ENCODE measurements at places on chromosomes 12 and 14. TPM values are rescaled to one million over a fixed set of nuclear protein-coding genes. Genes with fewer than 3 reads are reported as not detected.
A peak's percentile ranks its signal among the peaks of the same experiment; 100 is the strongest.

DNA sequence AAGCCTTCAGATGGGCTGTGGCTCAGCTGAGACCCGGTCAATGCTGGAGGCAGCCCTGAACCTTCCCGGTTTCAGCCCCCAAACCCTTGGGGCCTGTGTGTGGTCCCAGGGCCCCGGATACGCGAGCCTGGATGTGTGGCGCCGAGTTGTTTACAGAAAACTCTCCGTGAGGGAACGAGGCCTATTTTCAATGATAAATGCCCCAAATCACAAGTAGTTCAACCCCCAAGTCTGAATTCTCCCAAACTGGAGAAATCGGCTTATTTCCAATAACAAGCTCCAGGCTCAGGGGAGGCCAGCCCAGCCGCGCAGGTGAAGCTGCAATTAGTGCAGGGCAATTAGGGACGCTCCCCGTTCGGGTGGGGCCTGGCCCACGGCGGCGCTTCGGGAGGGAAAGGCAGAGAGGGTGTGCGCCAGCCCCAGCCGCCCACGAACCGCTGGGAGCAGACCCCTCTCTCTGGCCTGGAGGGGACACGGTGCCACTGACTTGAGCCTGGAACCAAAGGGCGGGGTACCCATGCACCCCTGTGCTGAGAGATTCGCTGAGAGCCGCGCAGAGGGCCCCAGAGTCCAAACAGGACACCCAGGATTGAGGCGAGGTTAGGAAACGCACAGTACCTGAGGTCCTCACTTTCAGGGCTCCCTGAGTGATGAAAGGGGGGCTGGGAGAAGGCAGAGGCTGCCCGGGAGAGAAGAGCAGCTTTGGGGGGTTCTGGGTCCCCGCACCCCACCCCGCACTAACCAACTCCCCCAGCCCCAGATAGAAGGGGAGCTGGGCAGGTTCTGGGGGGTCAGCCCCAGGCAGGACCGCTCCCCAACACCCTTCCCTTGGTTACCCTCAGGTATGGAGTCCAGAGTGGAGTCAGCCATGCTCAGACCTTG lies 14.2 kb upstream of the ANKRD9 start:
- H3K4me3 ChIP-seq: no peak overlapping the region
- no peaks in the 10 kb centered on the region for H3K36me3 ChIP-seq
- DNase-seq: no peak
- peaks cover 6% of the 10 kb centered on the region for H3K4me1 ChIP-seq
- no peaks in the 10 kb centered on the region for H3K27me3 ChIP-seq

The TOMM20L gene
- not detected for total RNA-seq

The SLC10A1 gene
- not detected for total RNA-seq

DNA sequence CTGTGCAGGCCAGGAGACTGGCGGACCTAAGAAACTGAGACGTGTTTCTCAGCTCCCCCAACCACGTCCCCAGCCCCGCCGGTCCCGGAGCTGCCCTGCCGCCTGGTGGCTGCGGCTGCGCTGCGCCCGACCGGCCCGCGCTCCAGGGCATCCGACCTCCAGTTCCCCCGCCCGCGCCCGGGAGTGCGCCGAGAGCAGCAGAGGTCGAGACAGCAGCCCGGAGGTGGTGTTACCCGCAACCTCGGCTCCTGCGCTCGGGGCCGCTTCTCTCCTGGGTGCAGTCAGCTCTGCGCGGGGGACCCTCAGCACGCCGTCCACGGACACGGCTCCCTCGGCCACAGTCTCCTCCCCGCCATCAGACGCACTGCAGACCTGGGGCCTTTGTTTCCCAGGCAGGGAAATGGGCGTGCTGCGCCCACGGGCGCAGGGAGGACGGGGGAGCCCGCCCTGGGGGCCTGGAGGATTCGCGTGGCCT lies 21.6 kb upstream of the GPR132 start:
- peaks cover 18% of the 10 kb centered on the region for H3K4me1 ChIP-seq
- H3K36me3 ChIP-seq: no peaks in the 10 kb centered on the region
- peak overlapping the region; percentile 48 for H3K4me3 ChIP-seq
- DNase-seq: peak; percentile 71

DNA sequence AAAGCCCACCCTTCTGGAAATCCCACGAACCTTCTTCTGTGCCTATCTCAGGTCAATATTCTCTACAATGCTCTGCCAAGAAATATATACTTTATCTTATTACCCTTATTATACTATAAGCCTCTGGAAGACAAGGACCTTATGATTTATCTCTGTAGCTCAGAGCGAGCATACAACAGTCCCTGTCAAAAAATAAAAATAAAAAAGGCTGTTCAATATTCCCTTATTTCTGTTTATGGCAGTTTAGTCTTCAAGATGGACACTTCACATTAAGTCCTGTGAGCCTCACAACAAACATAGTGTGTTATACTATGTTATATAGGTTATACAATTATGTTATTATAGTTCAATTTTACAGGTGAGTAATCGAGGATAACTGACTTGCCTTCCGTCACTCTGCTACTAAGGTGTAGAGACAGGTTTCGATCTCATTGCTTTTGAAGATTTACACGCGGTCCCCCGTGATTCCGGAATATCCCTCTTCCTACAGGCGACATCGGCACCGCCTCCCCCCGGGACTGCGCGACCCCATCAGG lies 562 bp downstream of the EAPP start:
- no peaks in the 10 kb centered on the region for H3K27me3 ChIP-seq
- peak overlapping the region; percentile 80 for H3K4me3 ChIP-seq
- no peak for DNase-seq
- H3K36me3 ChIP-seq: peaks cover 8% of the 10 kb centered on the region

DNA sequence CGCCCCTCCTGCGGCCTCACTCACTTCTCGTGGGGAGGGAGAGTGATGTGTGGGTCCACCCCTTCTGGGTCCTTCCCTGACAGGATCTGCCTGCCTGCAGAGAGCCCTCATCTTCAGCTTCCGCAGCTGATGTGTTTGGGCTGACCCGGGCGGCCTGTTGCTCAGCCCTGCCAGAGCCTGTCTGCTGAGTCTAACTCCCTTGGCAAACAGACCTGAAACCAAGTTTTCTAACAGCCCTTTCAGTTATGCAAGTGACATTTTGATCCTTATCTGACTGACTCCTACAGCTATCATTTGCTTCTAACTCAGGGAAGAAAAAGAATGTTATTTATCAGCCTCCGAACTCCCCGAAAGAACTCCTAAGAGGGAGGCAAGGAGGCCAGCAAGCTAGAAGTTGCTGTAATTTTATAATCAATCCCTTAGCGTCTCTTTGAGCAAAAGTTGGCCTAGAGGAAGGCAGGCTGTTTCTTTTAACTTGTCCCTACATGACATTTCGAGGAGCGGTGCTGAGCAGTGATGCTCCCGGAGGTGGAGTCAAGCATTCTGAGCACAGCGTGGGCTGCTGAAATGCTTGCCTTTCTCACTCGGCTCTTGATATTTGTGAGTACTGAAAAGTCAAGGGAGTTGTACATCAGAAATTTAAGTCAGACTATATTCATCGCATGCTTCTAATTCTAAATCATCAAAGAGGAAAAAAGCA lies 31.5 kb upstream of the CACNA2D4 start:
- no peak overlapping the region for H3K27ac ChIP-seq
- H3K36me3 ChIP-seq: peaks cover 68% of the 10 kb centered on the region
- H3K27me3 ChIP-seq: no peaks in the 10 kb centered on the region
- DNase-seq: no peak

The TEX22 gene
- under 0.01 TPM for total RNA-seq

- H3K36me3 ChIP-seq: peaks cover 26% of the 10 kb centered on the region
- H3K4me3 ChIP-seq: no peak overlapping the region
Observed at GRCh38 chr14:73740618-73741326, 26.6 kb upstream of the PNMA1 start.

The C1QL4 gene
- total RNA-seq: 0.18 TPM

DNA sequence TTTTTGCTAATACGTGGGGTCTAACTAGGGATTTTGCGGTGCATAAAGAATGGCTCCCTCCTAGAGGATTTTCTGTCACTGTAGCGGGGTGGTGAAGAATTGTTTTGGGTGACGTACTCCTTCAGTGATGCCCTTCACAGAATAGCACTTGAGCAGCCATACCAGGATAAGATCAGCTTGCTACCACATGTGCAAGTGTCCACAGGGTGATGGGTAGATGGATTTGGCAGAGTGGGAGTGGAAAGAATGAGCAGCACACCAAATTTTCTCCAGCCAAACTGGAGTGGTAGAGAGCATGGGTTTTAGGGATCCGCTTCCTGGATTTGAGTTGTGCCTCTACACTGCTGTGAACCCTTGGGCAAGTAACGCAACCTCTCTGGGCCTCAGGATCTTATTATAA lies 2.3 kb downstream of the TCP11L2 start:
- DNase-seq: no peak
- H3K36me3 ChIP-seq: no peaks in the 10 kb centered on the region
- H3K4me1 ChIP-seq: peaks cover 18% of the 10 kb centered on the region
- H3K27me3 ChIP-seq: no peaks in the 10 kb centered on the region
- no peak overlapping the region for H3K4me3 ChIP-seq

The AEBP2 gene
- 21.7 TPM for total RNA-seq

DNA sequence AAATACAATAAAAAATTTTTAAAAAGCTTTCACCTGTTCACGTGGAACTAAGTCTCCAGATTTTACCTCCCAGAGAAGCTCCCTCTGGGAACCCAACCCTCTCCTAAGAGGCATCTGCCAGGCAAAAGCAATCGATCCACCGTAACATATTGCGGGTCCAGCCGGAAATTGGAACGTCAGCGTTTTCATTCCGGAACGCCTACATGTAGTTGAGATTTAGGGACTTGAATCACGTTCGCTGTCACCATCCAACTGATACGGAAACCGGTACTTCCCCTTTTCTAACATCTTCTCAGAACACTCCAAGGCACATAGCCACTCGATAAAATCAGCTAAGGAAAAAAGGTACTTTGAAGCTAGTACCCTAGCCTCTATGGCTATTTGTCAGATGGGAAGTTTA lies 70.3 kb downstream of the COX16 start:
- no peak for DNase-seq
- no peak overlapping the region for H3K27ac ChIP-seq
- no peaks in the 10 kb centered on the region for H3K27me3 ChIP-seq
- no peak overlapping the region for H3K4me3 ChIP-seq

GRCh38 chr12:116039081-116039480 lies 238.4 kb downstream of the MED13L start:
- H3K4me3 ChIP-seq: no peak overlapping the region
- DNase-seq: no peak
- no peaks in the 10 kb centered on the region for H3K27me3 ChIP-seq
- no peak overlapping the region for H3K27ac ChIP-seq
- no peaks in the 10 kb centered on the region for H3K36me3 ChIP-seq
- peaks cover 3% of the 10 kb centered on the region for H3K4me1 ChIP-seq

GRCh38 chr14:66174453-66174891 lies 311.7 kb upstream of the CCDC196 start:
- DNase-seq: no peak
- H3K4me1 ChIP-seq: no peaks in the 10 kb centered on the region
- no peaks in the 10 kb centered on the region for H3K36me3 ChIP-seq
- no peaks in the 10 kb centered on the region for H3K27me3 ChIP-seq

The TRHDE gene
- 97.8 TPM for total RNA-seq

DNA sequence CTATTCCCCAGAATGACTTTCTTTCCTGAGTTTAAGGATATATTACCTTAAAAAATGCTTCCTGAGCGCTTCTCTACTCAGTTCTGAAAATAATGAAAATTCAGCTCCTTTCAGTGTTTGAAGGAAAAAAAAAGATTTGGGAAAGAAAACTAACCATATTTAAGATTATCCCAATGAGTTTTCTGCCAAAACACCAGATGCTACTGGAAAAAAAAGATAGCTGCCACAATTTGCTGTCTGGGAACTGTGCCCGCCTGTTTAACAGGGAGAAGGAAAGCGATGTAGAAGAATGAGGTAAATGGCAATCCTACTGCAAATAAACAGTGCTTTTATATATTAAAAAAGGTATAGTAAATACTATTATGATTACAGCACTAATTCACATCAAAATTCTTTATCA lies 367.6 kb upstream of the PRICKLE1 start:
- no peak overlapping the region for H3K4me3 ChIP-seq
- no peak for DNase-seq
- H3K27ac ChIP-seq: no peak overlapping the region
- no peaks in the 10 kb centered on the region for H3K4me1 ChIP-seq
- no peaks in the 10 kb centered on the region for H3K27me3 ChIP-seq

The PTPRO gene
- 0.18 TPM for total RNA-seq

GRCh38 chr12:127749416-127749815 lies 517.6 kb upstream of the TMEM132C start:
- H3K4me1 ChIP-seq: no peaks in the 10 kb centered on the region
- H3K27me3 ChIP-seq: no peaks in the 10 kb centered on the region
- DNase-seq: no peak

The PRICKLE1 gene
- 21.3 TPM for total RNA-seq

Data from IMR-90 (cell line).